Stimulated activated CD4-positive, alpha-beta T cell treated with anti-CD3 and anti-CD28 coated beads, Interleukin-15, amount 100 ng/mL, for 24 hours (primary cell): ENCODE measurements at places on chromosomes 4 and X.

DNA sequence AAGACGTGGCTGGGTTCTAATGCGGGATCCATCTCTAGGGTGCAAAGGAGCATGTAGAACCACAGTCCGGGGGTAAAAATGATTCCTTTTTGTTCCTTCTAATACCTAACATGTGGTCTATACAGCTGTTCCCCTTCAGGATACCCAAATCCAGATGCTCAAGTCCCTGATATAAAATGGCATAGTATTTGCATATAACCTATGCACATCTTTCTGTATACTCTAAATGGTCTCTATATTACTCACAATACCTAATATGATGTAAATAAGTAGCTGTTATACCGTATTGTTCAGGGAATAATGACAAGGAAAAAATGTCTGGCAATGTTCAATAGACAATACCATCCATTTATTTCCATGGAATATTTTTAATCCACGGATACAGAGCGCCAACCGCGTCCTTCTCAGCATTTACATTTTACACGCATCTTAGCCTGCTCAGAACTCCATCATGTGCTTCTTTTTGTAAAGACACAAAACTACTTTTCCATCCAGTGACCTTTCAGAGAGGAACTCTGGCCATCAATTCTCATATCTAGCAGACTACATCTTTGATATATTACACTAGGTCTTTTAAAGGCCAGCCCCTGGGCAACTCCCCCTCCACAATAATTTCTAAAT lies 31.9 kb downstream of the ACSL1 start:
- no peak for DNase-seq

GRCh38 chrX:38798956-38799355 lies 2.3 kb upstream of the MID1IP1 start:
- no peak for DNase-seq

DNA sequence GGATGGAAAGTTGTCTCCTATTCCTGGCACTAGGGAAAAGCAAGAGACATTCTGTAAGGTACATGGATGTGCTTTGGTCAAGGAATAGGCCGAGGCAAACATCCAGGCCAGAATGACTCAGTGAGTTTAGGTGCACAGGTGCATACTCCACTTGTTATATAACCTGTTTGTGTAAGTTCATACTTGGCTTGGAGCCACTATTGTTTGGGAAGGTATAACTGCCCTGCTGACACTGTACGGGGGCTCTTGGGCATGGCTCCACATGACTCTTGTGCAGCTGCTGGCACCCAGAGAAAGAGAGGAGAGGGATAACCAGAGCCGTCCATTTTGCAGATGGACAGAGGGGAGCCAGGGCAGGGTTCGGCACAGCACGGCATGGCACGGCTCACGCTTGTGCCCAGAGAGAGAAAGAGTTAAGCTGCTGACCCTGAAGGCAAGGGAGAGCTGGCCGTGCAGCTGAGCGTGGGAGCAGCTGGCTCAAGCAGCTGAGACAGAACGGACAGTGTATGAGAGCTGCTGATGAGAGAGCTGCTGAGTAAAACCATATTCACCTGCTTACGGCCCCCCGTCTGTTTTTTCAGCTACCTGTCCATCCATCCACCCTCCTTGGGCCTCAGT lies 98.0 kb downstream of the SLC2A9 start:
- DNase-seq = no peak

DNA sequence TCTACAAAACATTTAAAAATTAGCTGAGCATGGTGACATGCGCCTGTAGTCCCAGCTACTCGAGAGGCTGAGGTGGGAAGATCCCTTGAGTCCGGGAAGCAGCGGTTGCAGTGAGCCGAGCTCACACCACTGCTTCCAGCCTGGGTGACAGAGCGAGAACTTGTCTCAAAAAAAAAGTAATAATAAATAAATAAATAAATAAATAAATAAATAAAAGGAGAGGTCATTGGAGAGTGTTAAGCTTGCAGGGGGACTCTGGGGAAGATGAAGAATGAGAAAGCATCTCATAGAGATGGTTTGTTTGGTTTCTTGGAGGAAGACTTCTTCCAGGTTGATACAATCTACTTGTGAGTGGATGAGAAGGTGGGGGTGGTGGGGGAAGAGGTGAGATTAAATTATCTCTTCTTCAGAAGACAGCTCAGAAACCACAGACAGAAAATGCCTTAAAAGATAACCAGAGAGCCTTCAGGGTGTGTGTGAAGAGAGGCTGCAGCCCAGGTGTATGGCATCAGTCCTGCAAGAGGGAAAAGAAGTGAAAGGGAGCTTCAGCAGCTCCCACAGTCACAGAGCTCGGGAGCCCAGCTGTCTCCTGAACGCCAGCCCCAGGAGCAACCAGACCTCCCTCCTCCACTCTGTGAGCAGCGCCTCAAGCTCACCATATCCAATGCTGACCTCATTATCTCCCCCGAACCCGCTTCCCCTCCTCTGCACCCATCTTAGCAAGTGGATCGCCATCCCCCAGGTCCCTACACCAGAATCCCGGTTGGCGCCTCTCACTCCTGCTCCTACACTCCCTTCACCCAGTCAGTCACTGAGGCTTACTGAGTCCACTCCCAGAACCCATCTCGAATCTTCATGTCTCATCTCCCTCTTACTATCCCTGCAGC lies 48.2 kb downstream of the RBM47 start:
- peak; percentile 14 for DNase-seq

- DNase-seq = no peak
Measured at GRCh38 chr4:159216834-159217233, 114.0 kb downstream of the RAPGEF2 start.

- DNase-seq = no peak
Measured at GRCh38 chrX:150966235-150966634, 16.9 kb upstream of the HMGB3 start.

DNA sequence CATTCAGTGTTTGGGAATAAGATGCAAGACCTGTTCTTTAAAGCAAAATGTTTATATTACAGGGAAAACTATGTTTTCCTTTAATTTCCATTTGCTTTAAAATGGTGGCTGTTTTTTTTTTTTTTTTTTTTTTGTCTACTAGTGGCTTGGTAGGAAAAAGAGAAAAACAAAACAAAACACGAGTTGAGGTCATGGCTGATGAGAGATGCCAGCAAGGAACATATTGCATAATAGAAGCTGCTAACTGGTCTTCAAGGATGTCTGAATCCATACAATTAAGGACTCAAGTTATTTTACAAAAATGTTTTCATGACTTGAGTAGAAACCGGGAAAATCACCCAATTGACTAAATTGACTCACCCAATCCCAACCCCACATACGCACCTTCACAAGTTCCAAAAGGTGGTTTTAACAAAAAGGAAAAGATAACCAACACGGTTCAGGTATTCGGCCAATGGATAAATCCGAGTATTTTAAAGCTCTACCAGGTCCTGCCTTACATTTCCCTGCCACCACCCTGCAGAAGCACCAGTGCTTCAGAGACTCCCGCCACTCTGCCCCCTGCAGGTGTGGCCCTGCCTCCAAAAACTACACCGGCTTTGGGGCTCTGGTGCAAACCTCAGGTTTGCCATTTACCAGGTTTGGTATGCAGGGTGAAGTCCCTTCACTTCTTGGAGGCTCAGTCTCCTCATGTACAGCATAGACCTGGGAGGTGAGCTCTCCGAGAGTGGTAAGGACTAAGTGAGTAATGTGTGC lies 27.1 kb downstream of the PIR start:
- DNase-seq = peak; percentile 1

DNA sequence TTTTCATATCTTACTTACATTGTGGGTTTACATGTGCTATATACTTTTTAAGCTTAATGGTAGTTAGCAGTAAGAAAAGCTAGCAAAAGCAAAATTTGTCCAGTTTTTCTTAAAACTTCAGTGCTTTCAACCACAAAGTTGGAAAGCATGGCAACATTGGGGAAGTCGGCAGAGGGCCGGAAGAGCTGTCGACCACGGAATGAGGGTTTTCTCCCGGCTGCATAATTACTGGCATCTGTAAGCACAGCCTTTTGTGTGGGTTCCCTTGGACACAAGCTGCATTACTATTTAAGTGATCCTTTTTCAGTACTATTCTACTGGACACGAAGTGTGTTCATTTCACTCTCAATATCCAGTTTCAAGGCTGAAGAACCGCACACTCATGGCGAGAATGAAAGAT lies 560.4 kb downstream of the ANKRD50 start:
- no peak for DNase-seq

DNA sequence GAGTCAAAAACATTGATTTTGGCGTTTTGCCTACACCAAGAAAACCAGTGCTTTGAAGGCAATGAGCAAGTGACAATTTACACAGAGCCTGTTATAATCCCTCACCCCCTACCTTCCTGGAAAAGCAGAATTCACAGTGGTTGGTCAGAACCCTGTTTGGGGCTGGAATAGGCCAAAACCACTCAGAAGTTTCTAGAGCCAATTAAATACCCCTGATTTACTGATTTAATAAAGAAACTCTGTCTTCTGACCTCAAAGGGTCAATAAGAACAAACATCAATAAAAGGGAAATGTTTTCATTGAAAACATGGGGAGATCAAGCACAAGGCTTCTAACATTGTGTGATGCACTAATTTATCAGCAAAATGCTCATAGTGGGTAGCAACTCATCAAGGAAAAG lies 116.3 kb downstream of the UNC5C start:
- DNase-seq = no peak

- DNase-seq = no peak
Measured at GRCh38 chrX:7946960-7947359, 19.7 kb upstream of the PNPLA4 start.

DNA sequence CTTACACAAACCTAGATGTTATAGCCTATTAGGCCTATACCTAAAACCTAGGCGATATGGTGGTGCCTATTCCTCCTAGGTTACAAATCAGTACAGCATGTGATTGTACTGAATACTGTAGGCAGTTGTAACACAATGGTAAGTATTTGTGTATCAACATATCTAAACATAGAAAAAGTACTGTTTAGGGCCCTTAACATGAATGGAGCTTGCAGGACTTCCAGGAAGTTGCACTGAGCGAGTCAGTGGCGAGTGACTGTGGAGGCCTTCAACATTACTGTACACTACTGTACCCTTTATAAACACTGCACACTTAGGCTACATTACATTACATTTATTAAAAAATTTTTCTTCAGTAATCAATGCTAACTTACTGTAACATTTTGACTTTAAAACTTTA lies 37.8 kb downstream of the WWC2 start:
- no peak for DNase-seq

DNA sequence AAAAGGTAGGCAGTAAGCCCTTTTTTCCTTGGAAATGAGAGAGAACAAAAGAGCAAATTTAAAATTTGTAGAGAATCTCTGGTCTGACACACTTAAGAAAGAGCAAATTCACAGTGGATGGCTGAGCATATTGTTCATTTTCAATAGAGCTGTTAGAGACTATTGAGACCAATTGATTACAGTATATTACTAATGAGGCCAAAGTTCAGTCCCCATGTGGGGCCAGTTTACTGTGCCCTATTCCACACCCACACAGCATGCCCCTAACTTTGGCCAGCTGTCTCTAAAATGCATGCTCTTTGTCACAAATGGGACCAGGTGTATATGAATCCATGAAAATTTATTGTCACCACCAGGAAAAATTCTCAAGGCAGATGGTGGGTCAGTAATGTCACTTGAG lies 470.5 kb downstream of the PCDH7 start:
- DNase-seq = no peak

- no peak for DNase-seq
Measured at GRCh38 chr4:75287738-75288517, 226.3 kb downstream of the RCHY1 start.

- no peak for DNase-seq
Measured at GRCh38 chr4:148445860-148446330, 3.7 kb upstream of the NR3C2 start.

- no peak for DNase-seq
Measured at GRCh38 chr4:111631215-111631999, 513.8 kb upstream of the FAM241A start.

GRCh38 chrX:150648296-150648940 lies 44.8 kb upstream of the MTMR1 start:
- DNase-seq = no peak

GRCh38 chr4:121881158-121881557 lies 10.9 kb upstream of the BBS7 start:
- no peak for DNase-seq

DNA sequence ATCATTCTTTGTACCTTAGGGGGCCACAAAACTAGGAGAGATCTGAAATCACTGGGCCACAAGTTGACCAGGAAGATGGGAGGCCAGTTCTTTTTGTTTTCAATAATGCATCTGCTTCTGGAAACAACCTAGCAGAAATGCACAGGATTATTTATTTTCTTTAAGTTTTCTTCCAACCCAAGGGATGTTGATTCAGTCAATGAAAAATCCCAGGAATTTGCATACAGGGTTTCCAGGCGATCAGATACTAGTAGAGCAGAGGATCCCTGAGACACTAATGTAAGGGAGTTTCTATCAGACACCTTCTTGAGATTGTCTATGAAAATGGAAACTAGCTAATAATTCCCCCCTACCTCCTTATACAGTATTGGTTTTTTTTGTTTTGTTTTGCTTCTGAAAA lies 7.4 kb downstream of the ATOH1 start:
- DNase-seq = no peak

DNA sequence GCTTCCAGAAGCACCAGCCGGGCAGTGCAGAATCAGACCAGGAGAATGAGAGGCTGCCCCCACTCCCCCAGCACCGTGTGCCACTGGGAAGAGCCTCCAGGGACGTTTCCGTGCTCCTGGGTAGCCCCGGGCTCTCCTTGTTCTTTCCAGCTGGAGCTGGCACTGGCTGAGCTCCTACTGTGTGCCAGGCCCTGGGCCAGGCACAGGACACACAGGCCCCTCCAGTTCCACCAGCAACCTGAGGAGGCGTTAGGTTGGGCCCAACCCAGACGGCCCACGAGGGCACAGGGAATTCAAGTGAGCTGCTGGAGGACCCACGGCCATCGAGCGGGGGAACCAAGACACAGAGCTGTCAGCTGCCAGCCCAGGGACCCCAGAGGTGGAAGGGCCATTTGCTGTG lies 15.9 kb upstream of the ADRA2C start:
- no peak for DNase-seq

DNA sequence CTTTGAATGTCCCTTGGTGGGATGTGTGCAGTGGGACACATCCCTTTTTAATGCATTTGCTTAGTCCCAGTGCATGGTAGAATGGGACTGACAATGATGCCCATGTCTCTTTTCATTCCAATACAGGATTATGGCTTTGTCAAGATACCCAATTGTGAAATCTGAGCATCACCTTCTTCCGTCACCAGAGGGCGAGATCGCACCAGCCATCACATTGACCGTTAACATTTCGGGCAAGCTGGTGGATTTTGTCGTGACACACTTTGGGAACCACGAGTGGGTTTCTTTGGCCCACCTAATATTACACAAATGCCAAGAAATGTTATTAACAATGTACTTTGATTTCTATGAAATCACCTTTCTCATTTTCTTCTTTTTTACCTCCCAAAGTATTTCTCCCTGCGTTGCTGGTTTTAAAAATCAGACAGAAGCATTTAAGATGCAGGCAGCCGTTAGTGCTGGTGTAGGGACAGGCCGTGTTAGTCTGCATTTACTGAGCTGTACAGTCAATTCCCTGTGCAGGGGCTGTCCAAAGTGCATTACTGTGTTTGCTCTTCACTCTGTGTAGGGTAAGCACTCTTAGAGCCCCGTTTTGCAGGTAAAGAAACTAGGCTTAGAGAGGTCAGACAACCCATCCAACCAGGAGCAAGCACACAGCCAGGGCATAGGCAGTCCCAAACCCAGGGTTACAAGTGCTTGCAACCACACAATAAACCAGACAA lies 46.5 kb downstream of the CWH43 start:
- DNase-seq = peak; percentile 32
